ENCODE measurements at places on chromosomes 6 and 20. TPM values are rescaled to one million over a fixed set of nuclear protein-coding genes. Genes with fewer than 3 reads are reported as not detected.

The SYCP2 gene
- 0.10 TPM for total RNA-seq

The KCNG1 gene
- total RNA-seq: not detected

The FRS3 gene
- total RNA-seq: 4.4 TPM

DNA sequence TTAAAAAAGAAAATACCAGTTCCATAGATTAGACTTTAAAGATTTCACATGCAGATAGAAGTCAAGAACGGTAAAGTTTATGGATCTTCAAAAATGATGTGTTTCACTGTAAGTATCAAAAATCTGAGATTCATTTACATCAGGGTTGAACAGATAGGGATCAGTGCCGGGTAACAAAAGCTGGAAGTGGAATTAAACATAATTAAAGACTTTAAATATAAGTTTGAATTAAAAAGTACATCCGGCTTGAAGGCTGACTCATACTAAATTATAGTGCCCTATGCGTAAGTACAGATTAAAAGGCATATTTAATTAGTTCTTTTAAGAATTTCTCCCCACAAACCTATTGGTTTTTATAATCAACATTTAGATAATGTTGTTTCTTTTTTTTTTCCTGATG is 312.7 kb downstream of the PRL start:
- H3K36me3 ChIP-seq: no peaks in the 10 kb centered on the region
- no peaks in the 10 kb centered on the region for H3K27me3 ChIP-seq
- no peak overlapping the region for H3K4me3 ChIP-seq
- H3K4me1 ChIP-seq: peaks cover 8% of the 10 kb centered on the region

- H3K27me3 ChIP-seq: no peaks in the 10 kb centered on the region
- DNase-seq: no peak
- H3K4me1 ChIP-seq: no peaks in the 10 kb centered on the region
- H3K36me3 ChIP-seq: no peaks in the 10 kb centered on the region
- no peak overlapping the region for H3K4me3 ChIP-seq
Observed at GRCh38 chr6:56345376-56345995, 98.1 kb upstream of the COL21A1 start.

All from gastrocnemius medialis (tissue), 4 donors.